Suprapubic skin (tissue), 4 donors: ENCODE measurements at places on chromosomes 1 and 21. TPM values are rescaled to one million over a fixed set of nuclear protein-coding genes. Genes with fewer than 3 reads are reported as not detected.

GRCh38 chr1:220426989-220427388 is 100.9 kb upstream of the MARK1 start:
- no peak for DNase-seq

- DNase-seq: peak; percentile 96
Observed at GRCh38 chr21:39349211-39350093, 564 bp upstream of the HMGN1 start.

ZNF593OS gene
- total RNA-seq: not detected

SLC1A7 gene
- total RNA-seq: not detected

GRCh38 chr1:116957646-116958045 is 43.9 kb upstream of the CD101 start:
- no peak for DNase-seq

GRCh38 chr1:107184888-107185287 is 44.0 kb downstream of the NTNG1 start:
- no peak for DNase-seq
